Substantia nigra (tissue), 51 donors: ENCODE measurements at places on chromosomes 5 and 9.

- no peak for DNase-seq
These were observed 7.2 kb downstream of the HAVCR1 start for GRCh38 chr5:157051604-157052245.

DNA sequence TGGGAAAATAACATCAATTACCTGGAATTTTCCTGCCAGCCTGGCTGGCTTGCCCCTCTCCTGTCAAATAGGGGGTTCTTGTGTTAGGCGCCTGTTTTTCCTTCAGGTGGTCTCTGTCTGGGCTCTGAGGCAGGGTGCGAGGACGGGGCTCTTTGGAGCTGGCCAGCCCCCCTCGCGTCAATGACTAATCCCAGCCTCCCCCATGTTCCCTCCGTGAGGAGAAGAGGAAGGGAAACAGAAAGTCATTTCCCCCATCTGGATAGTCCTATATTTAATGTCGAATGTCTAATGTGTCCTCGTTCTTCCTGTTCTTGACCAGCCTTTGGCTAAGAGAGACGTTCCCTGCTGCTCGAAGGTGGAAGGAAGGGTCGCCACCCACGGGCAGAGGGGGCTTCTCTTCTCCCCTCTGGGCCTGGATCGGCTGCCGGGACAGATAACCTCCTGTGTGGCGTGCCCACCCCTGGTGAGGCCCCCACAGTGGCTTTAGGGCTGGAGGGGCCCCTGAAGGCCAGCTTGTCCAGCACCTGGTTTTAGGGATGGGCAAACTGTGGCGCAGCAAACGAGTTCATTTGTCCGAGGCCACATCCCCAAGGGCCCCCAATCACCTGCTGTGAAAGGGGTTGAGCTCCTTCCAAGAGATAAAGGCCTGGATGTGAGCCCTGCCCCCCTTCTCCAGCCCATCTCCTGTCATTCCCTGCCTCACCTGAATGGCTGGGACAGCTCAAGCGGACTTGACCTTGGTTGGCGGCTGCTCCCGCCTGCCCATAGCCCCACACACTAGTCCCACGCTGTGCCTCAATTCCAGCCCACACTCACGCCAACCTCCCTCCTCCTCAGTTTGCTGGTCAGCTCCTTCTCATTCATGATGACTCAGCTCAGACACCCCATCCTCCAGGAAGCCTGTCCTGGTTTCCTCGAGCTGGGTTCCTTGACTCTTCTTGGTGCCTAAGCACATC is 35.9 kb upstream of the UNC5A start:
- no peak for DNase-seq

- no peak for DNase-seq
These were observed 9.5 kb upstream of the NKD2 start for GRCh38 chr5:999032-999501.

DNA sequence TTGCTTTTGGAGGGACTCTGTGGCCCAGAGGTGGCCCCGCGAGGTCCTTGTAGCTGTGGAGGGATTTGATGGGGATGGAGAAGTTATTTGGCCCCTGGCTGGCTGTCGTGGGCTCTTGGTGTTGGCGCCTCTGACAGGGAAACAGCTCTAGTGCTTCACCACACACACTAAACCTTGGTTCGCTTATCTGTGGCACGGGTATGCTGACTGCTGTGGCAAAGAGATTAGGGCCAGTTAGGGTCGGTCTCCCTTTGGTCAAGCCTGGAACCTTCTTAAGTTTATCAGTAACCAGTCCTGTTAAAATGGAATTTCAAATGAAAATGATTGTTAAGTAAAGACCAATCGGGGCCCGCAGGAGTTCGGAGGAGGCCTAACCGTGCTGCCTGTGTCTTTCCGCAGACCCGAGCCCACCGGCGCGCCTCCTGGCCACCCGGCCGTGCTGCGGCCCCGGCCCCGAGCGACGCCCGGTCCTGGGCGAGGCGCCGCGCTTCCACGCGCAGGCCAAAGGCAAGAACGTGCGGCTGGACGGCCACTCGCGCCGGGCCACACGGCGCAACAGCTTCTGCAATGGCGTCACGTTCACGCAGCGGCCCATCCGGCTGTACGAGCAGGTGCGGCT is 28.4 kb downstream of the NEURL1B start:
- no peak for DNase-seq

GRCh38 chr9:123331346-123332060 is 24.5 kb upstream of the CRB2 start:
- no peak for DNase-seq

DNA sequence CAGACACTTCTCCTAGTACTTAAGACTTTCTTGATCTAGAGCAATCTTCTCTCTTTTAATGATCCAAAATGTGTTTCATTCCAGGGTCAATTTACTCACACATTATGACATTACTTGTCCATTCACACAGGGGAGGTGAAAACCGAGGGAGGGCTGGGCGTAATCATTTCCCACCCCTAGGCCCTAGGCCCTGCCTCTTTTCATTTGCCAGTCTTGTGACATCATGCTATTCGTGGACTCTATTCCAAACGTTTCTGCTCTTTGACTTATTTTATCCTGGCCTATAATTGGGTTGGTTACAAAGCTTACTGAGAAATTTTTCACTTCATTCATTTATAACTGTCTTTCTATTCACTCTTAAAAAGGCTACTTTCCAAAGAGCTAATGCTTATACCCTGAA is 2.4 kb downstream of the DCAF12 start:
- DNase-seq: no peak

DNA sequence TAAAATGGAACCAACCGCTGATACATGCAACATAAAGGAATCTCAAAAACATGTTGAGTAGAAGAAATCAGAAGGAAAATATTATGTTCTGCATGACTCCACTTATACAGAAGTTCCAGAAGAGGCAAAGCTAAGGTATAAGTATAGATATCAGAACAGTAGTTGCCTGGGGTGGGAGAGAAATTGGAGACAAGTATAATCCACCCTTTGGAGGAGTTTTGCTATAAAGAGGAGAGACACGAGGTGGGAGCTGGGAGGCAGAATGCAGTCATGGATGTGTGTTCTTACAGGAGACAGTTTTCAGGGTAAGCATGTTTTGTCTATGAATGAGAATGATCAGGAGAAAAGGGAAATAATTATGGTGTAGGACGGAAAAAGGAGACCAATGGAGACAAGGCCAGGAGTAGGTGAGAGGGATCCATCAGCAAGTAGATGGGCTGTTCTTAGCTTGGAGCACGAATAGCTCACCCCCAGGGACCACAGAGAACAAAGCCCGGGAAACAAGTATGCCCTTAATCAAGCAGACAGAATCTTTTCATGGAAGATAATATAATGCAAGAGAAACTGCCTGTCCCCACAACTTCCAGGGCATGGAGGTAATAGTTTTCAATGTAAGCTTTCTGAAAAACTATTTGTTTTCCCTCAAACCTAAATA is 72.2 kb downstream of the MED27 start:
- no peak for DNase-seq

DNA sequence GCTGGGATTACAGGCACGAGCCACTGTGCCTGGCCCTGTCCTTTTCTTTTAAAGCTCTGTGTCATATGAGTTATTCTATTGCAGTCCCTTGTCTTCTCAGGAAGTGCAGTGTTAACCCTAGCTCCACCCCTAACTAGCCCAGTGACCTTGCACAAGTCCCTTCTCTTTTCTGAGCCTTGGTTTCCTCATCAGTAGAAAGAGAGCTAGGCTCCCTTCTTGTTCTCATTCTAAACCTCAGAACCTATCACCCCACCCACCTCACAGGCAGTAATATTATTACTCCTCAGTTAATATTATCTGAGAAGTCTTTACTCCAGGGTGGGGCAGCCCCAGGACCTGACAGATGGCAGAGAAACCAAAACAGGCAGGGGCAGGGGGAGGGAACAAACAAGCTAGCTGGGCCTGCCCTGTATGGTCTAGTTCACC is 7.2 kb downstream of the CYFIP2 start:
- DNase-seq: no peak

DNA sequence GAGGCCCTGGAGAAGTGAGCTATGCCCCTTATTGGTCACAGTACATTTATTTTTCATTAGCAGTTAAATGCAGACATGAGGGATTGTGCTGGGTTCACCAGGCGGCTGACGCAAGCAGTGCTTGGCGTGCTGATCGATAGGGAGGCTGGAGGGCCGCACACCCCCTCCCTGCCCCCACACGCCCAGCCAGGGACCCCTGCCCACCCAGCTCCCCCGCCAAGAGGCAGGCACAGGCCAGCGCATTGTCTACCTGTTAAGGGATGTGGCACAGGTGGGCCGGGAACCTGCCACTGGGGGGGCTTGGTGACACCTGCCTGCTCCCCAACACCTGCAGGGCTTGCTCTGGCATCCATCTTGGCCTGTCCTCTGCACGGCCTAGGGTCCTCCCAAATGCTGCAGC is 39.2 kb downstream of the HK3 start:
- no peak for DNase-seq

- DNase-seq: no peak
These were observed 98.7 kb downstream of the CCDC192 start for GRCh38 chr5:127801751-127802476.

- no peak for DNase-seq
These were observed 159.9 kb downstream of the OLFM1 start for GRCh38 chr9:135247227-135247930.

DNA sequence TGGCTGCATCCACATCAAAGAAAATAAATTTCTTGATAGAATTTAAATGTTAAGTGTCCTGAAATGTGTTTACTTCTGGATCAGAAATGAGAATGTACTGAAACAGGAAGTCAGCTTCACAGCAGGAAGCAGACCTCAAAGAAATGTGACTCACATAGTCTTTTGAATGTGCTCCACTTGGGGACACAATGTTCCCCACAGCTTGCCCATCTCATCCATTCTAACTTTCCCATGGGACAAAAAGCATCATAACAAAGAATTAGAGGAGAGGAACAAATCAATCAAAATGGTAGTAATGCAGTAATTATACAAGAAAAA is 85.7 kb downstream of the GRAMD2B start:
- DNase-seq: no peak

DNA sequence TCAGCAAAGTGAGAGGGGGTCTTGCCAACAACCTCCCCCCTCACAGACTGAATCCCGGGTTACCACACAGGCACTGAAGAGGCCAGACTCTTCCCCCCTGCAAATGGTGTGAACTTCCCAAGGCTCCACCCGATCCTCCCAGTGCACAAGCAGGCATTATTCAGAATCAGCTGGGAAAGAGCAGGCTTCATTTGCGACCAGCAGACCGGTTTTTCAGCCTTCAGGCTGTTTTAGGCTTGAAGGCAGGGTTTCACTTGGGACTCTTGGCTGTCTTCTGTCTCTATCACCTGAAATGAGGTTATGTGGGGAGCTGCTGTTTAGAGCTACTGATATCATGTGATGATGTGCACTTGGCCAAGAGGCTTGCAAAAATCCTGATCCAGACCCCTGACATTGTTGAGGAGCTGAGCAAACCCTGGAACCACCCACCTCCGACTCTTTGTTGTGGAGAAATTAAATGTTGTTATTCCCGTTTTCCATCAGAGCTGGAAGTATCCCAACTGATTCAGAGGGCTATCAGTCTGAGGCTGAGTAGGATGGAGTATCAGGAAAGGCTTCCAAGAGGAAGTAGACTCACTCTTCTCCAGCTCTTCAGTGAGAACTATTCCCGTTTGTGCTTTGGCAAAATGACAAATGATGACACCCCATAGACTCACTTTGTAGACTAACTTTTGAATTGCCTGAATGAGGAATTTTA is 63.3 kb upstream of the ZFR start:
- DNase-seq: no peak

DNA sequence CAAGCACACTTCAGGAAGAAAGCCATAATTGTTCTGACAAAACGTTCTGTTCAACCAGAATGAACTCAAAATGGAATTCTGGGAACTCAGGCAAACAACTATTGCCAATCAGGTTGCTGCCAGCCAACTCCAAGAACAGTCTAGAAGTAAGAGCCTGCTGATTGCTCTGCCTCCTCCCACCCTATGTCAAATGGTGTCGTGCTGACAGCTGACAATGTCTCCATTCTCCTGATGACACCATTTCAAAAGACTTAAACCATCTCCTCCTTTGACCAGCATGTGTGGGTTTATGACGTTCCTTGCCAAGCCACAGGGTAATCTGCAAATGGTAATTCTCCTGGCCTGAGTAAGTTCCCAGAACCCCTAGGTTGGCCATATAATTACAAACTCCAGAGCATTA is 21.9 kb upstream of the PLIN2 start:
- DNase-seq: no peak

- DNase-seq: no peak
These were observed 3.8 kb upstream of the HAND1 start for GRCh38 chr5:154481584-154482381.

GRCh38 chr9:126722922-126723806 is 81.7 kb upstream of the ZBTB43 start:
- DNase-seq: no peak

- peak; percentile 44 for DNase-seq
These were observed 8.1 kb downstream of the SLC12A7 start for GRCh38 chr5:1103505-1104326.

- peak; percentile 5 for DNase-seq
These were observed at the start of gene PCDHB6 for GRCh38 chr5:141149812-141150211. Gene PCDHB6, plus strand, starts transcription at chr5:141150057. Its CDS starts 201 bp downstream, at chr5:141150258.

GRCh38 chr5:150618588-150619281 is 21.7 kb upstream of the SYNPO start:
- DNase-seq: no peak

- no peak for DNase-seq
These were observed 36.7 kb upstream of the COL15A1 start for GRCh38 chr9:98907055-98907454.

DNA sequence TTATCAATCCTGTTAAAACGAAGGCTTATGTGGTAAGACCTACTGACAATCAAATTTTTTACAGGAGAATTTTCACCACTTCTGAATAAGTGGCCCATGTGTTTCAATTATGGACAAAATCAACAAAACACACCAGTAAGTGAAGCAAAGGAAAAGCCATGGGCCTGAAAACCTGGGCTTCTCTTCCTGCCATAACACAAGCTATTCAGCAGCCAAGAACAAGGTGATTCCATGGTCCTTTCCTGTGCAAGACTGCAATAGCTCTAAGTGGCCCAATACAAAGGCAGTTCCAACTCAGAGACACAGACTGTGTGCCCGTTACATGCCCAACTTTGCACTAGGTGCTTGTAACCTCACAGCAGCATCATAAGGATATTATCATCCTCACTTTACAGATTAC is 168.5 kb downstream of the EPB41L4A start:
- DNase-seq: no peak

DNA sequence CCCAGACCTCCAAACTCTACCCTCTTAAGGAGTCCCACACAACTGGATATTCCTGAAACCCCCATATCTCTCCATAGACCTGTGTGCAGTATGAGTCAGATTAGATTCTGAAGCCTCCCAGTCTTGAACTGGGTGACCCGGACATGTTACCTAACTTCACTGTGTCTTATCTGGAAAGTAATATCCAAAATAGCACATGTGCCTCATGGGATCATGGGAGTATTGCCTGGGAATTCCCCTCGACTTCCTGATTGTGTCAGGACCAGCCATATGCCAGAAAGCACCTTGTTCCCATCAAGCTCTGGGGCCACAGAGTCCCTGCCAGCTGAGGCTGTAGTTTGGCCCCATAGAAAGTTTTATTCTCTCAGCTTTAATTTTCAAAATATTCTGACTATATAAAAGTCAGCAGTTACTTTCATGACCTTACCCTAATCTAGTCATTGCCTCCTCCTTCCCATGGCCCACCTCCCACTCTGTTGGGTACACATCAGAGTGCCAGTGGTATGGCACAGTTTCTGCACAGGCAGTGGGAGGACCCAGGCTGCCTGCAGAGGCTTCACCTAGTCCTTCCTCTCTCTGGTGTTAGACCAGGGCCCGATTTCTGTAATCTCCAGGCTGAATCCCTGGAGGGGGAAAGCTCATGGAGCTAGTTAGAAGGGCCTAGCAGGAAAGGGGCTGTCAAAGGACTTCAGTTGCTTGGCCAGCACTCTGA is 19.5 kb upstream of the B4GALT1 start:
- DNase-seq: no peak
